ENCODE measurements at places on chromosomes 16 and 17.

DNA sequence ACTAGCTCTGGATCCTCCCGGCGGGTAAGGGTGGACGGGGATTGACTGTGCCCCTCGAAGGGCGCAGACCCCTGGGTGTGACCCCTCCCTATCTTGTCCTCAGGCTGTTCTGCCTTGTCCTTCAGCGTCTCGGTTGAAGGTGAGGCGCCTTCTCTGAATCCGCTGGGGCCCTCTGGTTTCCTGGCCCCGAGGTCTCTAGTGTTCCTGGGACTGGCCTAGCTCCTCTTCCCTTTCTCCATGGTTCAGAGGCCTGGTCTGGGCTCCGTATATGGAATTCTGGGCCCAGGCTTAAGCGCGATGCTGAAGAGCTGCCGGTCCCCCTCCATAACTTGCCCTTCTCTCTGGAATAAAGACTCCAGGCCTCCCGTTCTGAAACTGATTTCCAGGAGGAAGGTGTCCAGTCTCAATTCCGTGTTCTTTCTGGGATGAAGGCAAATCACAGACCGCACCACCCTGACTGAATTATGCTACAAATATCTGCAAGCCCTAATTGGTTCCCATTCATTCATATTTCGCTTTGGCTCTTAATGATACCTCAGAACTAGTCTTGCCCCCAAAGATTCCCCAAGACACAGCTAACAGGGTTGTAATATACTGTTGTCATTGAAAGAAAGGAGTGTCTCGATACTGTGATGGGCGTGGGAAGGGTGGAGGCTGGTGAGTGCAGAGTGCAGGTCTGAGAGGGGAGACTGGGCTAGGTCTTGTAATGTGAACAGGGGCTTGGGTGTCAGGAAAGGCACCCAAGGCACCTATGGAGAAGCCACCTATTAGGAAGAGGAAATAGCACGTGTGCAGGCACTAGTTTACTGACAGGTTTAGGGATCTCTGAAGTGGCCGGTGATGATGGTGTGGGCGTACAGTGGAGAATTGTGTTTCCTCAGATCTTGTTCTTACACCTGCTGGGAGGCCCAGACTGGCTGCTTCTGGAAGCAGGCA lies 851 bp downstream of the EDC4 start:
- DNase-seq = no peak

DNA sequence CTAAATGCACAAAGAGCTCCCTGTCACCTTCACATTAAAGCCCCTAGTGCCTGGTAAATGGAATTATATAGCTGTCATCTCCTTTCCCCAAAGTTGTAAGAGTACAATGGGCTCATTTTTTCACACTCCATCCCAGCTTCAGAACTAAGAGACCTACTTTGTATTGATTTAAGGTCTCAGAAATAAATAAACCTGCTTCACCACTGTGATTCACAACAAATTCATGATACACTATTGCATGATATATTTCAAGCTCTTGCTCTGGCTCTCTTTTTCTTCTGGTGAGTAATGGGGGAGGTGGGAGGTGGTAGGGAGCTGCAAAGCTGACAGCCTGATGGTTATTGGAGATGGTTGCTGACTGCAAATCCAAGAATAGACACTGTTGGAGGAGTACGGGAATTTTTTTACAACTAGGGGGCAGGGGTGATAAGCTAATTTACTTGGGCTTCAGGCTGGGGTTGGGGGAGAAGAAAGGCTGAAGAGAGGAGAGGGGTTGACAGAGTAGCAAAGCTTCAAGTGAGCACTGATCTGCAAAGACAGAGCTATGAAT lies 189.9 kb downstream of the AATF start:
- no peak for DNase-seq

DNA sequence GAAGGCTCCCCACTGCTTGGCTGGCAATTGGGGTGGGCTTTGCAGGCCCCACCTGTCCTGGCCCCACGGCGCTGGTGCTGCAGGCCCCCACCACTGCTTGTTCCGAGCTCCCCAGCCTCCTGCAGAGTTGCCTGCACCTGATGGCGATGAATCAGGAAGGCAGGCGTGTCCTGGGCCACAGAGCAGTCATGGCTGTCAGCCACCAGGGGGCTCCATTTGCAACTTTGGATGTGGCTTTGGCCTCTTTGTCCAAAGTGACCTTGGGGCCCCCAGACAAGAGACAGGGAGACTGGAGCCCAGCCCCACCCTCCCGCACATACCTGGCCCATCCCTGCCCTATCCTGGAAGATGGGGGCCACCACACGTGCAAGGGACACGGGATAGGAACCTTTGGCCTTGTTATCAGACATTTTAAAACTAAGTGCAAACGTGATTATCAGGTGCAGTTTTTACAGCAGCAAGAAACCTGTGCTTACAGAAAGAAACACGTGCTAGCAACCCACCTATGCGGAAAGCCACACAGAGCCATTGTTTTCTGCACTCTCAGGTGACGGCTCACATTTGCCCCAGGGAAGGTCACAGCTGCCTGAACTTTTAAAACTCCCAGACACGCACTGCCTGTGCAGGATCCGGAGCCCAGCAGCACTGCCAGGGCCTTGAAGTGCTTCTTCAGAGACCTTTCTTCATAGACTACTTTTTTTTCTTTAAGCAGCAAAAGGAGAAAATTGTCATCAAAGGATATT lies at the start of gene DNASE1:
Gene DNASE1 (plus strand): TSS at position 443 of the 743 bp plus-strand sequence. CDS start 683 bp downstream, outside the sequence.
- DNase-seq = no peak

GRCh38 chr16:61024180-61024900 lies 1011.9 kb downstream of the CDH8 start:
- no peak for DNase-seq

GRCh38 chr17:8223356-8224126 lies 13.2 kb upstream of the AURKB start:
- no peak for DNase-seq

DNA sequence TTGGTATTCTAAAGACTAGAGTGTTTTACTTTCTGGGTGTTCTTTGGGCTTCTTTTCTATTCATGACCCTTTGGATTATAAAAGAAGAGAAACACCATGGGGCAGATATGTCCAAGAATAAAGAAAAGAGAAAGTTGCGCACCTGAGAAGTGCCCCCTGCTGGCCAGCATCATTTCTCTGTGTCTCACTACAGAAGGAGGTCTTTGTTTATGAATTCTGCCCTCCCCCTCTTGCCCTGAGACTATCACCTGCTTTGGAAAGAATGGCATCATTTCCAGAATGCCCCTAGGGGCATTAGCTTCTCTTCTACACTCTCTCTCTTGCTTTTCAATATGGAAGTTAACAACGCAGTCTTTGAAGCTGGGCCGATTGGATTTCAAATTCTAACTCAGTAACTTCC lies 45.0 kb downstream of the CDH13 start:
- DNase-seq = peak; percentile 11

DNA sequence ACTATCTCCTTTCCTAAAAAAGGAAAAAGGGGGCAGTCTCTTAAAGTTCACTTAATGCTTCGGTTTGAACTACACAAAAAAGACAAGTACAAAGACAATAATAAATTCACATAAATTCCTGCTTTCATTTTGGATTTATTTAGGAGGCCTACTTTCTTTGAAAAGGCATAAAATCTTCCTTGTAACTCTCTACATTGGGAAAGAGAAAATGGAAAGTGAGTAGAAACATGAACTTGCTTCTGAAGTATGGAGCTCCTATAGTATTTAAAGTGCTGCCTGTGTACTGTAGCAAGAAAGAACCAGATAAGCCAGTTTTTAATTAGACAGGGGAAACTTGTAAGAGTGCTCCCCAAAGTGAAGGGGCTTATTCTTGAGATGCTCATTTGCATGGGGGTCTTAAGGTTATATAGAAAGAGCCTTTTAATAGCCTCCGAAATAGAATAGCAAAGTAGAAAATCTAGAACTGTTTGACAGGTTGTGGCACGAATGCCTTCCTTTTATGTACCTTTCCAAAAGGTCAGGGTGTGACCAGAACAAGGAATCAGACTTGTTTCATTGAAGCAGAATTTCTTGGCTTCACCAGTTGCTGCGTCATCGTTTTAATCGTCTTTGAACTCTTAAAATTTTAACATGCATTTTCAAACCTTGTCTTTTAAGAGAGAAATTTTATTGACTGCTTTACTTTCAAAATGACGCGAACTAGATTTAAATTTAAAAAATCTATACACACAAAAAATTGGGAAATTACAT lies 12.9 kb downstream of the GAN start:
- no peak for DNase-seq

- no peak for DNase-seq
Observed at GRCh38 chr16:72428681-72429376, 256.9 kb upstream of the PMFBP1 start.

DNA sequence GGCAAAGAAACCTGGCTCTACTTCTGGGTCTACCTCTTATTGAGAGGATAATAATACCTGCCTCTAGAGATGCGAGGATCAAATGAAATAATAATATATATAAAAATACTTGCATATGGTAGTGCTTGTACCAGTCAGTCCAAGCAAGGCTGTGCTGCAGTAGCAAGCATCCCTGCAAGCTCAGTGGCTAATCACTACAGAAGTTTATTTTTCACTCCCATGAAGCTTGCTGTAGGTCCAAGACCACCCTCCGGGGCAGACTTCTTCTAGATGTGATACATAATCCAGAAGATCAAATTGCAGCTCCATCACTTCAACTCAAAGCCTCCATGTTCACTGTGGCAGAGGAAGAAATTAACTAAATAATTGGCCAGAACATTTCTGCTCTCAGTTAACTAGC lies 48.9 kb upstream of the NKD1 start:
- DNase-seq = no peak

DNA sequence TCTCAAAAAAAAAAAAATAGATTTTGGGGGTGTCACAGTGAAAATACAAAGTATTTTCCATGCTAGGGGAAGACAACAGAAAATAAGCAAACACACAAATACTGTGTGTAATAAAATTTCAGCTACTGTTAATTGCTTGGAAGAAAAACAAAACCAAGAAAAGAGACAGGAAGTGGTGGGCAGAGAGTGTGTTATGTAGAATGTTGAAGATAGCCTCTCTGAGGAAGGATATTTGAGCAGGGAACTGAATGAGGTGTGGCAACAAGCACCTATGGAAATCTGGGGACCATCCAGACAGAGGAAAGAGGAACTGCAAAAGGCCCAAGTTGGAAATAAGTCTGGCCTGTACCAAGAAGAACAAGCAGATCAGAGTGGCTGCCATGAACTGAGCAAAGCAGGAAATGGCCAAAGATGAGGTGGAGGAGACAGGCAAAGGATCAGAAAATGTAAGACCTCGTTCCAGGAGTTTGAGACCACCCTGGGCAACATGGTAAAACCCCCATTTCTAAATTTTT lies 7.8 kb upstream of the USP31 start:
- DNase-seq = peak; percentile 10

DNA sequence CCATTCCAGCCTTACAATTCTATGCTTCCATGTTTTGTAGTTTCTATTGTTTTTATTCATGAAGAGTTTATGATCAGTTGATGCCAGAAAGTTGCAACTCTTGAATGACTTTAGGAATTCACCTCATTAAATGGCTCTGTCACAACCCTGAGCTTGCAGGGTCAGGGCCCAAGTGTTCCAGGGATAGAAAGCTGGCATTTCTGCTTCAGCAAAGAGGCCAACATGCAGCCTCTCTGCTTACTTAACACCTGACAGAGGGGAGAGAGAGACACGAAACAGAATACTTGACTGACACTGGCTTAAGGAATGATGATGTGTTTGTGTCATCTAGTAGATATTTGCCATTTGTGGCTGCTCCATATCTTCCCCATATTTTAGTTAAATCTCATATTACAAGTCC lies 328.1 kb downstream of the CA10 start:
- DNase-seq = no peak

- no peak for DNase-seq
Observed at GRCh38 chr17:2181897-2182448, 121.6 kb downstream of the SMG6 start.

GRCh38 chr16:78987666-78988065 lies 612.9 kb downstream of the MAF start:
- no peak for DNase-seq

- DNase-seq = no peak
Observed at GRCh38 chr17:7541074-7541621, 7.7 kb upstream of the TNFSF12 start.

- no peak for DNase-seq
Observed at GRCh38 chr17:17805575-17805974, 31.2 kb downstream of the SREBF1 start.
